ENCODE measurements at places on chromosomes 1 and 21. TPM values are rescaled to one million over a fixed set of nuclear protein-coding genes. Genes with fewer than 3 reads are reported as not detected.

The KHDC4 gene
- 22.0 TPM for total RNA-seq

DNA sequence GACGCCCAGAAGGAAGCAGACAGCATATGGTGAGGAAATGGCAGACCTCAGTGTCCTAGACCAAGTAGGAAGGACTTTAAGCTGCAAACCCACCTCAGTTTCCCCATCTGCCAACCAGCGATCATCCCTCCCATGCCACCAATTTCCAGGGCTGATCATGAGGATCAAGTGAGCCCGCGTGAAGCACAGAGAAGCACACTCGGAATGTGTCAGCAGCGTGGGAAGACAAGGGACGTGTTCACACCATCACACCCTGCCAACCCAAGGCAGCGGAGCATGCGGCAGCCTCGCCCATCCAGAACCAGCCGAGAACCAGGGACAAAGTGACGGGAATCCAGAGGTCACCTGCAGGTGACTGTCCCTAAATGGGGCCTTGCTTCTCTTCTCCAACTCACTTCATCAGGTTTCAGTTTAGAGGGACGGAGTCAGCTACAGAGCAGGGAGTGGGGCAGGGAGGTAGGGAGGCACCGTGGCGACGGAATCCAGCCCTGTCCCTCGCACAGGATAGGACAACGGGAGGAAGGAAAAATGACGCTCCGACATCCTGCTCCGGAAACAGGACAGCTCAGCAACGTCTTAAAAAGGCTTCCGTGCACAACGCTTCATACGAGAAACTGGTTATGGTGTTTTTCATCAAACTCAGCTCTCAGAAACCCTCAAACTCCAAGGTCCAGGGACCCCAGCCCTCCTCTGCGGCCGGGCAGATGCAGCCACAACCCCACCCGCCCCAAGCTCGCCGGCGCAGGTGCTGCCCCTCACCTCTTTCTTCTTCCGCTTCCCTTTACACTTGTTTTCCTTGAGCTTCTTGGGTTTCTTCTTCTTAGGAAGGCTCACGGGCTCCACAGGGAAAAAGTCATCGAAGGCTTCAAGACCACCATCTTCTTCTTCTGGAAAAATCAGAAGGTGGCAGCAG is 12.5 kb downstream of the CHD5 start:
- DNase-seq, result peak; percentile 31

DNA sequence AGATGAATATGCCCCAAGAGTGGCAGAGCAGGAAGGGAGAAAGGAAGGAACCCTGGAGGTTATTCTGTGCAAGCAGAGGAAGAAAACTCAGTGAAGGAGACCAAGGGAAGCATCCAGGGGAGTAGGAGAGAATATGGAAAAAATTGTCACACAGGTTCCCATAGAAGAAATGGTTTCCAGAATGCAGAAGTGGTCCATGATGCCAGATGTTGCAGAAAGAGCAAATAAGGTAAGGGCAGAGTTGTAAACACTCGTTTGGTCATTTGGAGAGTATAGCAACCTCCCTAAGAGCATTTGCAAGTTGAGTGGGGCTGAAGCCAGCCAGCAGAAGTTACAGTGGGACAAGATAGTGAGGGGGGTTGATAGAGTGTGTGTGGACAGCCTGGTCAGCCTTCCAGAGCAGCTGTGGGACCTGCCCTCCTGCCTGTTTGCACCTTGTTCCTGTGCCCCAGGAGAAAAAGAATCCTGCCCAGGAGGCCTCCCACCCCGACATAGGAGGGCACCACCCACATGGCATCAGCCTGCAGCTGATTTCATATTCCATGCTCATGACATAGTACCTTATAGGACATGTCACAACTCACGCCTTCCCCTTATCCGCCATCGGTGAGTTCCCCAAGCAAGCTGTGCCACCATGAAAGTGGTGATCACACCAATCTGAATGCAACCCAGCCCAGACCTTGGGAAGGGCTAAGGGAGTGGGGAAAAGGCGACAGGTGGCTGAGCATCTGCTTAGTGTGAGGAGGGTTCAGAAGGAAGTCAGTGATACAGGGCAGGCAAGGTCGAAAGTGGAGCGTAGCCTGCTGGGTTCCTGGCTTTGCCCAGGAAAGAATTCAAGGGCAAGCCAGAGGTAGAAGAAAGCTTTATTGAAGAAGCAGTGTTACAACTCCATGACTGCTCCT is 8.2 kb upstream of the NEK2 start:
- DNase-seq, result no peak

DNA sequence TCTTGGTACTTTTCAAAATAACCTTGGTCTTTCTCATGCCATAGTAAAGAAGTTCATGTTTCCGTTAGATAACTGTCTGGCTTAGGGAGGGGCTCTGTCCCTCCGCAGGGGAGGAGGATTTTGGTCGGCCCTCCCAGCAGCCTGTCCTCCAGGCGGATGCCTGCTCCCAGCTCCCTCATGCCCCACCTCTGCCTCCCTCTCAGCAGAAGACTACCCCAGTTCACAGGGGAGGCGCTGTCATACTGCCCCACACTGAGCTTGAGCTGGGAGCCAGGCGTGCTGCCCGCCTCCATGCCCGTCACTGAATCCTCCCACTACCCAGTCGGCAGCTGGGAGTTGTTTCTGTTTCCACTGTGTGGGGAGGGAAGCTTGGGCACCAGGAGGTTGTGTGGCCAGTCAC is 127.3 kb downstream of the CAMTA1 start:
- DNase-seq, result no peak
